ENCODE measurements at places on chromosomes 4 and X.

DNA sequence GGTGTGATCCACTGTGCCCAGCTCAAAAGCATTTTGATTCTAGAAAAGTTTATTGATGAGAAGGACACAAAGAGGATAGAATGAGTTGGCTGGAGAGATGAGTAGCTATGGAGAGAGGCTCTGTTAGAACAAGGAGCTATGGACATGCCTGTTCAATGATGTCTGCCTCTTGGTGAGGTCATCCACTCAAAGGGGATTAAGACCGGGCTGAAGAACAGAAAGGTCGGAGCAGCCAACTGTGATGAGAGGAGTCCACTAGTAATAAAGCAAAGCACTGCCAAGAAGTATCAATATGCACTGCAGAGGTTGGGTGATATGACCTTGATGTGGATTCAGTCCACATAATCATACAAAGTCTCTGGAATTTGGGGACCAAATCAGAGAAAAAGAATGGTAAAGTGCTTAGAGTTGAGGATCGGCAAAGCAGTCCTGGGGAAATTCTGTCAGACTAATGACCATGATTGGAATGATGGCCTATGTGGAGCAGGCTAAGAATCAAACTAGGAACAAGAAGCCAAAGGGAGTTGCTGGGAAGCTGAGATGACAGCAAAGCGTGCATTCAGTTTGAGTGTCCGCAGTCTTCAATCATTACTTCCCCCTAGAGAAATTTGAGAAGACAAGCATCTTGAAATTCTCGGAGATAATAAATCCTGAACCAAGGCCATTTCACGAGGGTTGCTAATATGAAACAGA lies 55.7 kb upstream of the MMAA start:
- DNase-seq, result no peak

DNA sequence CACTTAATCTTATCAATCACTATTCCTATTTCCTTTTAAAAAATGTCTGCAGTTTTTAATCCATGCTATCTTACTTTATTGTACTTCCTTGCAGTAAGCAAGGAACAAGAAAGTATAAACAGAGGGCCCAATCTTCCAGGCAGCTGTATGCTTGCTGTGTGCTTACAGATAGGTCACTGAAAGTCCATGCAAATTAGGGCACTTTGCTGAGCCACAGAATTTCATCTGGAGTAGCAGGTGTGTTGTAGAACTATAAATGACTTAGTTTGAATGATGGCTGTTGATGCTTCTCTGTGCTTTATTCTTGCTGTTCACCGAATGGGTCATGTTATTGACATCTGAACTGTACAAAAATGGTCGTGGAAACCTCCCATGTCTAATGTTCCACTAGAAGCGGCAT lies 154.6 kb downstream of the ATOH1 start:
- no peak for DNase-seq

- DNase-seq, result peak; percentile 52
These were observed 47.8 kb downstream of the TMA16 start for GRCh38 chr4:163542275-163542674.

GRCh38 chrX:22313766-22314165 lies 41.1 kb downstream of the CBLL2 start:
- DNase-seq, result no peak

- DNase-seq, result no peak
These were observed 91.0 kb downstream of the AMMECR1 start for GRCh38 chrX:110226931-110227330.

DNA sequence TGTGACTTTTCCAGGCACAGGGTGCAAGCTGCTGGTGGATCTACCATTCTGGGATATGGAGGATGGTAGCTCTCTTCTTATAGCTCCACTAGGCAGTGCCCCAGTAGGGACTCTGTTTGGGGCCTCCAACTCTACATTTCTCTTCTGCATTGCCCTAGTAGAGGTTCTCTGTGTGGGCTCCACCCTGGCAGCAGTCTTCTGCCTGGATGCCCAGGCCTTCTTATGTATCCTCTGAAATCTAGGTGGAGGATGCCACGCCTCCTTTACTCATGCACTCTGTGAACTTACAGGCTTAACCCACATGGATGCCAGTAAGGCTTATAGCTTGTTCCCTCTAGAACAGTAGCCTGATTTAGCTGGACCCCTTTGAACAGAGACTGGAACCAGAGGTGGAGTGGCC lies 20.9 kb upstream of the EREG start:
- no peak for DNase-seq
